ENCODE measurements at places on chromosomes 1 and 21.

DNA sequence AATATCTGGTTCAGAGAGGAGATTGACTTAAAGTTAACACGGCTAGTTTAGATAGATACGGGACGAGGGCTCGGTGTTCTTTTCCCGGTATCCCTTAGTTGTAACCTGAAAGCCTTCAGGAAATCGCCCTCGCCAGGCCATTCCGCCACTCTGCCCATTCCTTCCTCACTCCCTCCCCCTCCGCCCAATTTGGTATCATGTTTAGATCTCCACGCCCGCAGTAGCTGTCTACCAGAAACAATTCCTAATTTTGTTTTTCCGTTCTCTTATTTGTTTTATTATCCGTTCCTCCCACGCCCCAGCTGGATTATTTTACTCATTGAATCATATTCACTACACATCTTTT, 685 bp upstream of the VAMP4 start:
- peak; percentile 45 for DNase-seq

- DNase-seq: no peak
Measured at GRCh38 chr1:12457771-12458170, 160.2 kb downstream of the DHRS3 start.

DNA sequence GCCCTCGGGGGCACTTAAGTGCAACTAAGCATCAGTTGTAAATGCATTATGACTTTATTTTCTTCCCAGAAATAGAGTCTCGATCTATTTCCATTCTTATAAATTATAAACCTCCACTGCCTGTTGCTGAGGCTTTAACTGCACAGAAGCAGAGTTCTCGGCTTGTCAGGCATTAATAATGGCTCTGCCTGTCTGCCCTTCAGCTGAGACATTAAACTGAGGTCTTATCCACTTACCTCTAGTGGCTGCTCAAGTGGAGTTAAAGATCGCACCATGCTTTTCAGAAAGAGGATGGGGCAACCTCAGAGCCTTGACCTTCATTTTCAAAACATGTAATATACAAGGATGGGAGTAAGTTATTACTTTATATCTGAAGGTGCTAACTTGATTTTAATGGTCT, 597.6 kb upstream of the PRMT6 start:
- DNase-seq: no peak

GRCh38 chr1:53477651-53478501, 18.7 kb downstream of the DMRTB1 start:
- no peak for DNase-seq

GRCh38 chr1:157369808-157370521, 182.3 kb downstream of the FCRL5 start:
- DNase-seq: peak; percentile 88

- no peak for DNase-seq
Measured at GRCh38 chr1:1982379-1983232, 21.0 kb downstream of the CFAP74 start.

DNA sequence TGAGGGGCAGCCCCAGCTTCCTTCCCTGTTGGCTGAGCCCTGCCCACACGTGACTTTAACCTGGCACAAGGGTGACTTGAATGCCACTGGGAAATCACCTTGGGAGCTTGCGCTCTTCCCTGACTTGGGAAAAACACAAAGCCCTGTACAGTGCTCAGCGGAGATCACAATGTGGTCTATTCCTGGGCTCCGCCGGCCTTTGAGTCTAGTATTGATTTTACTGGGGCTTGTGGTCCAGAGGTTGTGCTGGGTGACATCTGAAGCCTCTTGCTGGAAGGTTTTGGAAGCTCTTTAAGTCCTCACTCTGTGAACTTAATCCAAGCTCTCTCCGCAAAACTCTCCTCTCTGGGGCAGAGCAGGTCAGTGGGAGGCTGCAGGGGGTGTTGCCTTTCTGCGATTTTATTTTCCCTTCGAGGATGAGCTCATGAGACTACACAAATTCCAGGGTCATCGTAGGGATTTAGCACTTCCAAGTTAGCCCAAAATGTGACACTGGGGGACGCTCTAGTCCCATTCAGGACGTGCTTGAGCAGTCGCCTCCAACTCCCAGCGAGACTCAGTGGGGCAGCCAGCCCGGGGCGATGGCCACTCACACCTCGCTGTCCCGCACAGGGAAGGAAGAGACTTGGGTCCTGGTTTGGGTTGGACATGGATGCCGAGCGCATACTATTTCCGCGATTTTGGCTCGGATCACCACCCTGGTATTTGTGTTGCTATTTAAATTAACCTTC, 291.9 kb upstream of the AJAP1 start:
- no peak for DNase-seq

- DNase-seq: no peak
Measured at GRCh38 chr1:21005466-21006239, 171.0 kb downstream of the EIF4G3 start.

- no peak for DNase-seq
Measured at GRCh38 chr1:36212782-36213181, 11.5 kb upstream of the THRAP3 start.

DNA sequence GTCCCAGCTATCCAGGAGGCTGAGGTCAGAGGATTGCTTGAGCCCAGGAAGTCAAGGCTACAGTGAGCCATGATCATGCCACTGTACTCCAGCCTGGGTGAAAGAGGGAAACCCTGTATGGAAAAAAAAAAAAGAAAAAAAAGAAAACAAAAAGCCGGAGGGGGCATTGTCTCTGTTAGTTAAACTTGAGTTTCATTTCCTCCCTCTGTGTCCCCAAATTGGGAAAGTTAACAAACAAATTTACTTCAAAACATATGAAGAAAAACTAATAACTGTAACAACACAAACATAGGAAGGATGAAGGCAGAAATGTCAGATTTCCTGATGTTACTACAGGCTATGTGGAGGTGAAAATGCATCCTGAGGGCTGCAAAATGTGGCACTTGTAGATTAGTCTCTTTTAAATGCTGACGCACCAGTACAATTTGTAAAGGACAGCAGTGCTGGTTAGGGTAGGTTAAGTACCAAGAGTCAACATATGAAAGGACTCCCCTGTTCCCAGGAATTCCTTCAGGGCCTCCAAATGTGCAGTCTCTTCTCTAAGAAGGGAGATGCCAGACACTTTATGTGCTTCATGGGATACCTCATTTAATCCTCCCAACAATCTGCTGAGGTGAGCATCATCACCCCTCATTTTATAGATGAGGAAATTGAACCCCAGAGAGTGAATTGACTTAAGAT, 52.9 kb downstream of the DEGS1 start:
- DNase-seq: no peak

DNA sequence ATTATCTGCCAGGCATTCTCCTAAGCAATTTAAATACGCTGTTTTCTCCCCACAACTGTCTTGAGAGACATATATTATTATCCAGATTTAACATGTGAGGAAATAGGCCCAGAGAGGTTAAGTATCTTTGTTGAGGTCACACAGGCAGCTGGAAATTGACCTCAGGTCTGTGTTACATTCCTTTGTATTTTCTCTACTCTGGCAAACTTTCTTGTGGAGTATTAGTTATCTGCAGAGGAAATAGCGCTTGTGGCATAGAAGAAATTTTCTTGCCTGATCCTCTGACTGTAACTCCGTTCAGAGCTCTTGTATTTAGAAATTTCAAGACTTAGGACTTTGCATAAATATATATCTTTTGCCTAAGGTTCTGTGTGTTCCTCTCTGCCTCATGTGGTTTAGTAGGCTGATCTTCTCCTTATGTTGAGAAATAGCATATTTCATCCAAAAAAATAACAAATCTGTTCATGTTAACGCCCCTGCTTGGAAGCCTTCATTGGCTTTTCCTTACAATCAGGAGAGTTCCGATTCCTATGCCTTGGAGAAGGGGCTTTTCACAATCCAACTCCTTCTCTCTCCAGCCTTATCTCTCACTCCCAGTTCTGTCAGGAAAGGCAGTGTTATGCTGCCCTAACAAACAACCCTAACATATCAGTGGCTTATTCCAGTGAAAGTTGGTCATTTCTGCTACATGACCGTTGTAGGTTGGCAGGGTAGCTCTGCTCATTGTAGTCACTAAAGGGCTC, 2.5 kb upstream of the JUN start:
- no peak for DNase-seq

- DNase-seq: no peak
Measured at GRCh38 chr1:160104486-160104885, 6.1 kb upstream of the IGSF8 start.

DNA sequence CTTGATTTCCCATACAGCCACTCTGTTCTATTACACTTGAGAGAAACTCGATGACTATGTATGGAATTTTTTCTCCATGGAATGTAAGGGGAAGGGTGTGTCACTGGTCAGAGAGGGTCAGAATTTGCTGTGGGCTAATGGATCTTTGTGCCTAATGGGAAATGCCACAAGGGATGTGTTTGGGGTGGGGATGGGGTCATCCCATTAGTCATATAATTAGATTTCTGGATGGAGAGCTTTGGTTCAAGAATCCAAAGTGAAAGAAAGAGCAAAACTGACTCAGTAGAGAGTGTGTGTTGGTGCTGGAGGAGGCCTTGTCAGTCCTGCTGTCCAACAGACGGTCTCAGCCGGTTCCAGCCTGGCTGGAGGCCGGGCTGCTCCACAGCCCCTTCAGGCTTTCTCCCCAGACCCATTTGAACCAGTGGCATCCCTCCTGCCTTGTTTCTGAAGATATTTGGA, 86.4 kb downstream of the LAMC2 start:
- DNase-seq: no peak

DNA sequence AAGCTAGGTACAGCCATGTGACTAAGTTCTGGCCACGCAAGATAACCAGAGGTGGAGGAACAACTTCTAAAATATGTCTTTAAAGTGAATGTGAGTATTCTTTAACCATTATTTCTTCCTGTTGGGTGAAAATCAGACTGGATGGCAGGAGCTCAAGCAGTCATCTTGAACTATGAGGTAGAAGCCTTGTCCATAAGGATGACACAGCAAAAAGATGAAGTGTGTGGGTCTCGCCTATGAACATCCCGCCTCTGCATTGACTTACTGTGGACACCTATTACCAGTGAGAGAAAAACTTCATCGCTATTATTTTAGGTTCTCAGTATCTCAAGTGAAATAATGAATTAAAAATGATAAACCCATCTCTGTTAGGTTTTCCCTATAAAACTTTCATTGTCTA, 365.3 kb downstream of the USH2A start:
- no peak for DNase-seq

DNA sequence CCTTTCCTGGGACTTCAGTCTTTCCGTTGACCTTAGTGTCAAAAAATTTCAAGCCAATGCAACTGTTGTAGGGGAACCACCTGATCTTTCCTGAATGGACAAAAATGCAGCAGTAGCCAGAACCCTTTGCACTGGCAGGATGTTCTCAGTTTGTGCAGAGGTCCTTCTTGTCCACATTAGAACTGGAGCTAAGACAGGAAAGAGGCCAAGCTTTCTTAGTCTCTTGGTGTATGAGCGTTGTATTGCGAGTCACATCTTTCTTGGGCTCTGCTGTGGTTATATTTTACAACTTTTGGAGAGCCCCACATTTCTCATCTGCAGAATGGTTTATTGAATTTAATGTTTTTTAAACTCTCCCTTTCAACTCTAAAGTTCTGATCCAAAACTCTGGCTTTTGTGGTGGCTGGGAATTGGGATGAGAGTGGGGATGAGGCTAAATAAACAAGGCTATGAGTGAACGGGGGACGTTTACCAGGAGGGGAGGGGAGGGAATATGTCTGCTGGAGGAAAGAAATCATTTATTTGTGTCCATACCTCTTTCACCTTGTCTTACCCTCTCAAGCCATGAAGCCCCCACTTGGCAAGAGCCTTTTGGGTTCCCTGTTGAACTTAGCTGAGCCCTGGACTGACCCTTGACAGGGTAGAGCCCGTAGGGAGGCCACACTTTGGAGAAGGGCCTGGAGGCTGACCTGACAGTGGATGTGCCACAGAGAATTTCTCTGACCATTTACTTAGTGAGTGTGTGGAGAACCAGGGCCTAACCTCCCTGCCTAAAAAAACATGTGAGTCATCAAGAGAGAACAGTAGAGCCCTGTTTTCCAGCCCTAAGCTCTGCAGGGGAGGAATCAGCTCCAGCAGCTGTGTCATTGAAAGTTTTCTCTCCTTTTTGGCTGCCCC, 586 bp downstream of the CHI3L2 start:
- no peak for DNase-seq

DNA sequence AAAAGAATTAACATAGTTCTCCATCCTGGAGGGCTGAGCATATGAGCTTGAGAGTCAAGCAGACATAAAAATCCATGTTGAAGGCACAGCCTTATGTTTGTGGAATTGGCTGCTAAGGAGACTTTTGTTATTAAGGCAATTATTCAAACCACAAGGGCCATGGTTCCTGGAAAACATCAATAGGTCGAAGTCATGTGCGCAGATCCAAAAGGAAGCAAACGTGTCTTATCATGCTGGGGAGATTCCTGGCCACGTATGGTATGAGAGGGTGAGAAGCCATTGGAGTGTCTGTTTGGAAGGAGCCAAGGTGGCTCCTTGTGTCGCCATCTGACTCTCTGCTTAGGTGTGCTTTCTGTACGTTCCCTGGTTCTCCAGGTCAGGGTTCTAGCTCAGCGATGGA, 61.8 kb upstream of the COA6 start:
- no peak for DNase-seq

DNA sequence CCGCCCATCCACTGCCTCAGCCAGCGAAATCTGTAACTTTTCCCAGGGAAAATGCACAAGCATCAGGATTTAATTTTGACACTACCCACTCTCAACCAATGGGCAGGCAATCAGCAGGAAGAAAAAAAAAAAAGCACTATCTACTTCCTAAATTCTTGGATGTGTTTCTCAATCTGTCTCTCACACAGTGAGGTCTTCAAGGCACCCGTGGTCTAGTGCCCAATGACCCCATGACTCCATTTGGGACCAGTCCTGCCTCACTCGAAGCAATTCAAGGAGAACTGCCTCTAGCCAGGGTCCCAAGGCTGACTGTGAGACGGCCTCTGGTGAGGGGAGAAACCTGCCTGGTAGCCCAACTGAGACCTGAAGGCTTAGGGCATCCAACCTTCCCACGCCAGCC, 35.9 kb downstream of the CSF1 start:
- DNase-seq: no peak

GRCh38 chr1:35264871-35265270, 3.6 kb upstream of the ZMYM4 start:
- DNase-seq: no peak

- no peak for DNase-seq
Measured at GRCh38 chr1:224390517-224390916, 33.8 kb downstream of the CNIH4 start.

GRCh38 chr1:85282424-85282823, 6.0 kb upstream of the BCL10 start:
- peak; percentile 22 for DNase-seq

GRCh38 chr1:186875896-186876835, 47.4 kb downstream of the PLA2G4A start:
- no peak for DNase-seq

- no peak for DNase-seq
Measured at GRCh38 chr1:77373702-77374101, 91.9 kb downstream of the AK5 start.

Measured in K562 (cell line).